ENCODE measurements at places on chromosomes 16 and 17. TPM values are rescaled to one million over a fixed set of nuclear protein-coding genes. Genes with fewer than 3 reads are reported as not detected.

GRCh38 chr17:63399856-63400255 lies 46.2 kb downstream of the CYB561 start:
- DNase-seq = no peak

GRCh38 chr17:81513753-81514488 lies 1.3 kb upstream of the ACTG1 start:
- no peak for DNase-seq

CDR2L gene
- total RNA-seq = 8.0 TPM

DNA sequence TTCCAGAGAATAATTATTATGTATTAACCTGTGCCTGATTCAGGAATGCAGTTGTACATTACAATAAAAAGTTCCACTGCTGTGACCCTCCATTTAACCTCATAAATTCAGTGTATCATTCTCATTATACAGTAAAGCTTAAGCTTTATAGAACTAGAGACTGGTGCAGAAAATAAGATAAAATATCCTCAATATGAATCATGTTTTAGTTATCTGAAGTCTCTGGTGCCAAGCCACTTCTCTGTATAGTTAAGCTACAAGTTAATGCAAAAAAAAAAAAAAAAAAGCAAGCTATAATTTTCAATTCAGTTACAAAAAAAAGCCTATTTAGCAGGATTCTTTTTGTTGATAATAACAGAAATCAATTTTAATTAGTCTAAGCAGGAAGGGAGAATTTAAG lies 22.4 kb upstream of the SMIM36 start:
- no peak for DNase-seq

Measured in spinal cord (tissue), 10 donors.